NCI-H774 (cell line): ENCODE measurements at places on chromosomes 6 and 20.

DNA sequence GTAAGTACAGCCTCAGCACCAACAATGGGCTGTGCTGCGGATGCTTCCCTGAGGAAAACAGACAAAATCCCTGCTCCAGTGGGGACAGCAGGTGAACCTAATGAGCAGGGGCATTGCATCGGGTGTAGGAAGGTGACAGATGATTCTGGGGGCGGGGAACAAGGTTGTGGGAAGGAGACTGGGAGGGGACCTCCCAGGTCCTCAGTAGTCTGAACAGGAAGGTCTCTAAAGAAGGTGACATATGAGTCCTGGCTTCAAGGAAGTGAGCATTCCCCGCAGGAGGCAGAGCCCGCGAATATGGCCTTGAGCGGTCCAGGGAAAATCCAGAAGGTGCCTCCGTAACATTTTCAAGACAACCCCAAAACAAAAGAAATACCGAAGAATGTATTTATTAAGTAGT is 19.4 kb downstream of the ULBP1 start:
- no peak for DNase-seq

GRCh38 chr6:16712931-16713484 is 48.3 kb downstream of the ATXN1 start:
- no peak for DNase-seq

GRCh38 chr20:21232546-21233280 is 70.4 kb upstream of the XRN2 start:
- no peak for DNase-seq

DNA sequence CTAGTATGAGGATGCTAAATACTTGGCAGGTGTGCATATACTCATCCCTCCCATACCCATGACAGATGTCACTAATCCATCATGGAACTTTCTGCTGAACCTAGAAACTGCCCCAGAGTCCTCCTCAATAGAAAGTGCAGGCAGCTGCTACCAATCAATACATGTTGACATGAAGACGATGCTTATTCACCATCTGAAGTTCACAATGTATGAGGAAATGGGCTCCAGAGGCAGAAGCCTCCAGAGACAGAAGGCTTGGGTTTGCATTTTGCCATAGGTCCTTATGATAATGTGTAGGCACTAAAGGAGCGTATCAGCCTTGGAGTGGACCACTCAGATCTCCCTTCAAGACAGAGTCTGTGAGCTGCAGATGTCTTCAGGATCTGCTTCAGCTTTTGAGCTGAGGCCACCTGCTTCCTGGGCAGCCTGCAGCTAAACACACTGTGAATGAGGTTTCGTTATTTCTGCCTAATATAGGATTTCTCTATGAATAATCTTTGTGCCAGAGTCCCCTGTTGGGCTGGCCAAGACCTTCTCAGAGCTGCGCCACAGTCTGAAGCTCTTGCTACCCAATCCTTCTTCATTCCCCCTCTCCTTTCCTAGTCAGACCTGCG is 7.5 kb upstream of the KIAA1755 start:
- no peak for DNase-seq

DNA sequence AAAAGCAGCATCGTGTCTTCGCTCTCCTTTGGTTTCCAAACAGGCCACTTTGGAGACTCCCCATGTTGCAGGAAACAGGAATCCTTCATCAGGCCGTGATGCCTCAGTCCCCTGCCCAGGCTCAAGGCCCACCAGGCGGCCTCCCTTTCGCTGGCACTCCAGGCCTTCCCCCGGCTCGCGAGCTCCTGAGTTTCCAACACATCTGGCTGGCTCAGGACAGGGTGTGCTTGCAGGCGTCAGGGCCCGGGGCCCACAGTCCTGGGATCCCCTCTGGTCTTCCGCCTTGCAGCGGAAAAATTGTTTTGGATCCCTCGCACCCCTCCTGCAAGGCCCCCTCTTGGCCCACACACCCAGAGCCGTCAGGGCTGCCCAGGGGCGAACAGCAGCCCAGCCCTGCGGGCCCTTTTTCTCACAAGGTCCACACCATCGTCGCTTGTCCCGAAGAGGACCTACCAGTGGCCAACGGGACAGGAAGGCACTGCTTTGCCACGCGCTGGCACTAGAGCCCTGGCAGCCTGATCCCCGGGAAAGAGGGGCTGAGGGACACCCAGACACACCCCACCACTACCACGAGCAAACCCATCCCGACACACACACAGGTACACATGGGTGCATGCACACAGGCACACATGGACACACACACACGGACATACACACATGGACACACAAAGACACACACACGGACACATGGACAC is 1930.9 kb upstream of the DEFB115 start:
- no peak for DNase-seq

- no peak for DNase-seq
These were observed 43.6 kb upstream of the SLC4A11 start for GRCh38 chr20:3282271-3283221.

DNA sequence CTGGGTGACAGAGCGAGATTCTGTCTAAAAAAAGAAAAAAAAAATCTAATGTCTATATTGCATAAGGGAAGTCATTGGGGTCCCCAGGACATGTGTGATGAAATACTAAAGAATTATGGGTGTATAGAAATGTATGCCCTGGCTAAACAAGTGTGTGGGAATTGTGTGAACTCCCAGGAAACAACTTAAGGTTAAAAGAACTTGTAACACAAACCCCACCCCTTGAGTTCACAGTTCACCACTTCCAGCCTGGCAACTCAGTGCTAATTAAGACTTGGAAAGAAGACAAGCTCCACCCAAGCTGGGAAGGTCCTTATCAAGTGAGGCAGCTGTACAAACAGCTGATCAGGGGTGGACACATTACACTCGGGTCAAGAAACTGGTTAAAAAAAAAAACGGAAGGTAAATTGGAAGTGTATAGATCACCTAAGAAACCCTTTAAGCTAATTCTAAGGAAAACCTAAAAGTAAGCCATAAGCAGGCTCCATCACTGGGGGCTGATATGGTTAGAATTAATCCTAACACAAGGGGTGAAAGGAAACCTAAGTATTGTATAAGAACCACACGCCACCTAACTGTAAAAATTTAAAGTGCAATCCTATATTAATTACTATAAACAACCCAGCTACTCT is 25.2 kb downstream of the HLA-A start:
- DNase-seq = peak; percentile 75

GRCh38 chr6:84457276-84457675 is 229.8 kb upstream of the CEP162 start:
- no peak for DNase-seq

GRCh38 chr20:6673071-6673470 is 94.4 kb upstream of the BMP2 start:
- DNase-seq = no peak

DNA sequence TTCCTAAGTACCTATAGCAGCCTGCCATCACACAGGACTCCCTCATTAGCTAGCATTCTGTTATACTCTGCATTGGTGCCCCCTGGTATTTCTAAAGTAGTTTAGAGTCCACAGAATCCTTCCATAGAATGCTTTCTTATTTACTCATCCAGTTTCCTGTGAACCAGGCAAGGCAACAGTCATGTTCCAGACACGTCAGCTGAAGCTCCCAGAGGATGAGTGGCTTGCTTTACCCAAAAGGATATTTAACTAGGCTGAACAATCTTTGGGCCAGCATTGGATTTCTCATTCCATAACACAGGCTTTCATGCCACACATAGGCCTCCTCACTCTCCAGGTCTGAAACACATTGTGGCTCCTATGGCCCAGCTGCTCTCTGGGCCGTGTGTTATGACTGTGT is 203.8 kb upstream of the MAP3K7 start:
- no peak for DNase-seq

DNA sequence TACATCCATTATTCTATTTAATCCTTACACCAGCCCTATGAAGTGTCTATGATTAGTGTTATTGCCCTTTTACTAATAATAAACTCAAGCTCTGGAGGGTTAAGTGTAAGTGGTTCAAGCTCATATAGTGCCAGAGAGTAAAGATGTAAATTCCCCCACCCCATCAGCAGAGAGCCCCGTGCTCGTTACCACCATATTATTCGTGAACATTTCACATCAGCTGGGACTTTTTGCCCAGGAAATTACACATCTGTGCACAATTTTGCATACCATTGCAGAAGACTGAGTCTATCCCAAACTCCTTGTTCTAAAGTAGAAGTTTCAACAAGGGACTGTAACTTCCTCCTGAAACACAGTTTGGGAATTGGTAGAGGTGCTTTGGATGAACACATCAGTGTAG is 220.1 kb downstream of the BCAS1 start:
- DNase-seq = no peak
